Left lung (tissue), 14 donors: ENCODE measurements at places on chromosomes 13 and 19. TPM values are rescaled to one million over a fixed set of nuclear protein-coding genes. Genes with fewer than 3 reads are reported as not detected.

DNA sequence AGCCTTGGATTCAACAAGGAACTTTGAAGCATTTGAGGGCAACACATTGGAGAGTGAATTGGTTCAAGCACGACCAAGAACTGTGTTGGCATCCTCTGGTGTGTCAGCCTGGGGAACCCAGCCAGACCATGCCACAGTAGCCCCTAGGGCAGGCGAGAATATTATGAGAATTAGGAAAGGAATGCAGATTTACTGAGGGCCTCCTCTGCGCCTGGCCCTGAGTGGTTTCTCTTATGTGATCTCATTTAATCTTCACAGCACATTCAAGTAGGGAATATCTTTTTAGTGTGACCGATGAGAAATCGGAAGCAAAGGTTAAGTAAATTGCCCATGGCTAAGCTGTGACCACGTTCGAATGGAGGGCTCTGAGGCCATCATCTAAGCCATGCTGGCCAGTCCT, 15.3 kb upstream of the ERICH6B start:
- DNase-seq = no peak

DNA sequence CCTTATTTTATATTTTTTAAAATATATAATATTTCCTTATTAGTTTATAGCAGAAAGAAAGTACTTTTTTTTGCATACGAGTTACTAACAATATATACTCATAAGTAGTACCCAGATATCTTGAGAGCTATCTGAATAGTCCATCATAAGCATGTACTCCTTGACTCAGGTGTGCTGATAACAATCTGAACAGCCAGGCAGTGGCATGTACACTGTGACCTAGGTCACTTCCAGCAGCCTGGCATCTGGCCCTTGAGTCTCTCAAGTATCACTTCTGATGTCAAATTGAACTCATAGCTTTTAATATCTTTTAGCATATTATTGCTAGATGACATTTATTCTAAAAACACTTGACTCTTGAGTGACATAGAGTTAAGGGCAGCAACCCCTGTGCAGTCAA, 1576.7 kb downstream of the SLITRK1 start:
- no peak for DNase-seq

GRCh38 chr13:40465015-40465390, 201.4 kb downstream of the FOXO1 start:
- DNase-seq = no peak

- DNase-seq = no peak
These were observed 41.5 kb downstream of the ZNF682 start for GRCh38 chr19:19997656-19998268.

- DNase-seq = peak; percentile 34
These were observed 25.6 kb downstream of the CCDC8 start for GRCh38 chr19:46387713-46388130.

DNA sequence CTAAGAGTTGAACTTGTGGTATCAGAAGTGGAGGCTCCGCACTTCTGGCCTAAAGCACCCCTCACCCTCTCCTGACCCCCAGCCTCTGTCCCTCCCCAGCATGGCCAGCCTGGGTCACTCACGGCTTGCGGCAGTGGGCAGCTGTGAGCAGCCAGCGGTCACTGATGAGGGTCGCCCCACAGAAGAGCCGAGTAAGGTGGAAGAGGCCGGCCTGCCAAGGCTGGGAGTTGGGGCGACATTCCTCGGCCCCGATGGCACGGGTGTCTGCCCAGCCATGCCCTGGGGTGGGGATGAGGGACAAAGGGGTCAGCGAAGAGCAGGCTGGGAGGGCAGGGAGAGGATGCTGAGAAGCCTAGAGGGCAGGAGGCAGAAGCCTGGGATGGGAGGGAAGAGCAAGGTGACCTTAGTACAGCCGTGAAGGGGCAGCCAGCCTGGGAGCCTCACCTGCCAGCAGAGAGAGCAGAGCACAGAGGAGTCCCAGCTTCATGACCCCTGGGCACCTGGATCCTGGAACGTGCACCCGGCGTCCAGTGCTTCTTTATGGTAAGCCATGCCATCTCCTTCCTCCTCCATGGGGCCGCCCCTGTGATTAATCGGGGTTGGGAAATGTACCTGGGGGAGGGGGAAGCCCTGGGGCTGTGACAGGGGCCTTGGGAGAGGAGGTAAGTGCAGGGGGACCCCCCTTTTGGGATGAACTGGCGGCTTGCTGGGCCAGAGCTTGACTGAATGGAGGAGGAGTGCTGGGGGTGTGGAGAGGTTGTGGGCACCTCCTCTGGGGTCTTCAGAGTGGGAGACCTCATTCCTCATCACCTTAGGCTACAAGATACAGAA, 7.9 kb upstream of the KLK8 start:
- DNase-seq = no peak

PSPN gene
- 1.9 TPM for total RNA-seq

- no peak for DNase-seq
These were observed 1.2 kb upstream of the KLF16 start for GRCh38 chr19:1864480-1865171.

LGALS7 gene
- total RNA-seq = not detected

DNA sequence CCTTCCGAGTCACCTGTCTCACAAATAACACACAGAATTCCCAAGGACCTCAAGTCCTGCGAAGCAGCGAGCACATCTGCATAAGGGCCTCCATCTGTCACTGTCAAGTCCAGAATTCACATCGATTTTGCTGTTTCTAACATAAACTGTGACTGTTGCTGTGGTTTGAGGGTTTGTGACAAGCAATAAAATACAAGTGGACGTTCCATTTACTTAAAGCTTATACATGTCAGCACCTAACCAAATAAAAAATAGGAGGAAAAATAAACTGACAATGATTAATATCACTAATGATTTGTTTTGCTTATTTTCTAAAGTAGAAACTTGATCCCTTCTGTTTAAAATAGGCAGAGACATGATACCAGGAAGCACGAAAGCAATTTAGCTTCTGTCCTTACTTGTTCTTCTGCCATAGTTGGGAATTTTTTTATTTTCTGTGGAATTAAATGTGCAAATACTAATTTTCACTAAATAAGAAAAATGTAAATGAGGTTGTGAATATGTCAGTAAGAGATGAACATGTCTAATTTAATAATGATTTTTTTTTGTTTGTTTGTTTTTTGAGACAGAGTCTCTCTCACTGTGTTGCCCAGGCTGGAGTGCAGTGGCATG, 279.1 kb downstream of the FGF9 start:
- no peak for DNase-seq

KCTD15 gene
- total RNA-seq = 28.2 TPM

ZNF415 gene
- 7.2 TPM for total RNA-seq

- DNase-seq = no peak
These were observed 310.7 kb downstream of the ITGBL1 start for GRCh38 chr13:101763191-101763590.

DNA sequence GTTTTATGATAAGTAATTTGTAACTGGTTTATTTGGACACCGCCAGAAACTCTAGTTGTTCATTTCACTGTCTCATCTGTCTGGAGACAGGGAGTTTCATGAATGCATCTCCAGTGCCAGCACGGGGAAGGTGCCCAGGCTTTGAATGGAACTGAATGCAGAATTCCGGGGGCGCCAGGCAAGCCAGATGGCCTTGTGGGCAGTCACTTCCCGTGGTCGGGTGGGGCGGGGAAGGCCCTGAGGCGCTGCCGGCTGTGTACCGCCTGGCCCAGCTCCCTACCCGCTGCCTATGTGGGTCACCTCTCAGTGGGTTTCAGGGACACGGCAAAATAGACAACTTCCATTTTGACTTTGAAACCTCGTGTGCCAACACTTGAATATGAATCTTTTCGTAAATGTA, 28.8 kb upstream of the MCF2L start:
- DNase-seq = no peak

- peak; percentile 25 for DNase-seq
These were observed 72.6 kb downstream of the SIPA1L3 start for GRCh38 chr19:37979547-37980082.

DNA sequence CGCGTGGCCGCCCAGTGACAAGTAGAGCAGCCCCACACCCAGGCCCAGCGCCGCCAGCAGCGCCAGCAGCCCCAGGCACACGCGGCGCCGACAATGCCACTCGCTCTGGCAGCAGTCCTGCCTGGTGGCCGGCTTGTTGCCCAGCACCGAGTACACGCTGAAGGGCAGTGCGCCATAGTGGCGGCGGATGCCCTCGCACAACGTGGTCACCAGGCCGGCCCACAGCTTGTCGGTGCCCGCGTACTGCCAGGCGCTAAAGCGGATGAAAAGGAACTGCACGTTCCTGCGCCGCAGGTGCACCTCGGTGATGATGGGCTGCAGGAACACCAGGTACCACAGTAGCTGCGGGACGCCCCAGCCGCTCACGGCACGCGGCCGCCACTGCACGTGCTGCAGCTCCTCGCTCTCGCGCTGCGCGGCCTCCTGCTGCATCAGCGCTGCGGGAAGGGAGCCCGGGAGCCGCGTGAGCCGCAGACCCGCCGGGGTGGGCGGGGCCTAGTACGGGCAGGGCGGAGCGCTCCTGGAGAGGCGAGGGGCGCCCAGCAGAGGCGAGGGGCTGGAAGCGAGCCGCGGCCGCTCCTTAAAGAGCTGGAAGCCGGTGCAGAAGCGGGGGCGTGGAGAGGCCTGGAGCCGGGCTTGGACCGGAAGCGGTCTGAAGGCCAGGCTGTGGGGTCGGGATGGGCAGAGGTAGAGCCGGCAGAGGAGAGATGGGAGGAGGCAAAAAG, 7.3 kb downstream of the NKPD1 start:
- DNase-seq = no peak

DNA sequence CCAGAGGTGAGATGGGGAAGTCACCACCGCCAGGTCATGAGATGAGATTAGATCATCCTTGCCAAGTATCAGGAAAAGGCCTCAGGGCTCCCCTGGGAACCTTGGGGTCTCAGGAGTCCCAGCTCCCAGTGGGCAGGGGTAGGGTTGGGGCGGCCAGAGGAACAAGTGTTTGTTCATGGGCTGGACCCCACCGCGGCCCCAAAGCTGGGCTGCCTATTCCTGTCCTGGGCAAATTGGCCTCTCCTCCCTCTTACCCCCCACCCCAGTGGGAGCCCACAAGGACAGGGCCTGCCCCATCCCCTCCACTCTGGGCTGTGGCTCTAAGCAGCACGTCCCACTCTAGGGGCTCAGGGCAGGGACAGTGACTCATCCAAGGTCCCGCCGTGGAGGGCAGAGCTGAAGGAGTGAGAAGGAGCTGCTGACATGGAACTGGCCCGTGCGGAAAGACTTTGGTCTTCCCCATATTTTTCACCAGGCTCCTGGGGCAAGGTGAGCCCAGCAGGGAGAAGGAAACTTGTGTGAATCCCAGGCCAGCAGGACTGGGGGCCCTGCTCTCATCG, 4.0 kb upstream of the HCN2 start:
- no peak for DNase-seq

FXYD1 gene
- 20.1 TPM for total RNA-seq

TMIGD2 gene
- total RNA-seq = 0.71 TPM

SMIM7 gene
- 85.9 TPM for total RNA-seq

- DNase-seq = no peak
These were observed 28.5 kb upstream of the MATK start for GRCh38 chr19:3814648-3815047.

MAB21L1 gene
- total RNA-seq = 0.10 TPM

DNA sequence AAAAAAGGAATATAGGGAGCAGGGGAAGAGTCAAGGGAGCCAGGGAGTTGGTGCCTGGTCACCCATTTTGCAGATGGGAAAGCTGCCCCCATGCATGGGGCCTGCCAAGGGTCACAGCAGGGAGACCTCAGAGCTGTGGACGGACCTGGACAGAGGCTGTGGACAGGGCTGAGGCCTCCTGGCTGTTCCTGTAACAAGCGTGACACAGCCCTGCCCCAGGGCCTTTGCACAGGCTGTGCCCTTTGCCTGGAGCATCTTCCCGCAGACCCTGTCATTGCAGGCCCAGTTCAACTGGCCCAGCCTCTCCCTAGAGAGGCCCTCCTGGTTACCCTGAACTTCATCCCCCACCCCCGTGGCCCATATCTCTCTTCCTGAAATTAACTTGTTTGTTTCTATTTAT, 6.4 kb downstream of the TNFAIP8L1 start:
- DNase-seq = no peak

- no peak for DNase-seq
These were observed 66.4 kb downstream of the NAA16 start for GRCh38 chr13:41377446-41377845.

ZNF578 gene
- 1.7 TPM for total RNA-seq

DNA sequence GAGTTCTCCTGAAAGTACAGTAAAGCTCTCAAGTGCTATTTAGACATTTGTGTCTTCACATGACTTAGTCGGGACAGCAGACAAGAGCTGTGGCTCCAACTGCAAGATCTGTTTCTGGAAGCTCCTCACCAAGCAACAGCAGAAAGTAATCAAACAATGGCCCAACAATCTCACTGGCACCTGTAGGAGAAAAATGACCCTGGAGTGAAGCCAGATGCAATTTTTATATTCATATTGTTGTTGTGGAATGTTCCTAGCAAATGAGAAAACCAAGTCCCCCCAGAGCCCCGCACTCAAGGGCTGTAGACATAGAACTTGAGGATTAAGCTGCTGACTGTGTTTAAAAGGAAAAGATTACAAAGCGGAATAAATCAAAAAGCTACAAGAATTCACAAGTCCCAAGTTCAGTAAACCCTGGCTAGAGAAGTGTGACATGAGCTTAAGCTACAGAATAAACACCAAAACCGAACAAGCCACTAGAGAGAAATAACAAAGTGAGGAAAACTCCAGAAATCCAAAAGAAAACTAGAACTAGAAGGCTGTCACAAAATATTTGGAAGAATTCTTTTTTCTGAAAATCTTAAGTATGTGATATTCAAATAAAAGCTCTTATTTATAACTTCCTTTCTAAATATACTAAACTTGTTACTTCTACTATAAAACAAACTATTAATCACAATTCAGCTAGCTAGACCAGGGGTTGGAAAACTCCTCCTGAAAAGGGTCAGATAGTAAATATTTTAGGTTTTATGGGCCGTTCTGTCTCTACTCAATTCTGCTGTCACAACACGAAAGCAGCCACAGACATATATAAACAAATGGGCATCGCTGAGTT, 454.5 kb downstream of the SUCLA2 start:
- DNase-seq = no peak

- no peak for DNase-seq
These were observed 83.9 kb upstream of the SPATA13 start for GRCh38 chr13:24076636-24077035.

USHBP1 gene
- total RNA-seq = 9.2 TPM

RUBCNL gene
- 6.6 TPM for total RNA-seq
